ENCODE measurements at places on chromosomes 3 and 15.
A peak's percentile ranks its signal among the peaks of the same experiment; 100 is the strongest.

DNA sequence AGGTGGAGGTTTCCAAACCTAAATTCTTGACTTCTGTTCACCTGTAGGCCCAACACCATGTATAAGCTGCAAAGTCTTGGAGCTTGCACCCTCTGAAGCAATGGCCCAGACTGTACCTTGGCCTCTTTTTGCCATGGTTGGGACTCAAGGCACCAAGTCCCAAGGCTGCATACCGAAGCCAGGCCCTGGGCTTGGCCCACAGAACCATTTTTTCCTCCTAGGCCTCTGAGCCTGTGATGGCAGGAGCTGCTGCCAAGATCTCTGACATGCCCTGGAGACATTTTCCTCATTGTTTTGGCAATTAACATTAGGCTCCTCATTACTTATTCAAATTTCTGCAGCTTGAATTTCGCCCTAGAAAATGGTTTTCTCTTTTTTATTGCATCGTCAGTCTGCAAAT is 297.9 kb downstream of the OXSM start:
- no peak for DNase-seq

- DNase-seq = peak; percentile 51
These were observed 155.7 kb downstream of the LPP start for GRCh38 chr3:188309437-188310269.

- DNase-seq = no peak
These were observed 53.0 kb upstream of the CTDSPL start for GRCh38 chr3:37808656-37809055.

DNA sequence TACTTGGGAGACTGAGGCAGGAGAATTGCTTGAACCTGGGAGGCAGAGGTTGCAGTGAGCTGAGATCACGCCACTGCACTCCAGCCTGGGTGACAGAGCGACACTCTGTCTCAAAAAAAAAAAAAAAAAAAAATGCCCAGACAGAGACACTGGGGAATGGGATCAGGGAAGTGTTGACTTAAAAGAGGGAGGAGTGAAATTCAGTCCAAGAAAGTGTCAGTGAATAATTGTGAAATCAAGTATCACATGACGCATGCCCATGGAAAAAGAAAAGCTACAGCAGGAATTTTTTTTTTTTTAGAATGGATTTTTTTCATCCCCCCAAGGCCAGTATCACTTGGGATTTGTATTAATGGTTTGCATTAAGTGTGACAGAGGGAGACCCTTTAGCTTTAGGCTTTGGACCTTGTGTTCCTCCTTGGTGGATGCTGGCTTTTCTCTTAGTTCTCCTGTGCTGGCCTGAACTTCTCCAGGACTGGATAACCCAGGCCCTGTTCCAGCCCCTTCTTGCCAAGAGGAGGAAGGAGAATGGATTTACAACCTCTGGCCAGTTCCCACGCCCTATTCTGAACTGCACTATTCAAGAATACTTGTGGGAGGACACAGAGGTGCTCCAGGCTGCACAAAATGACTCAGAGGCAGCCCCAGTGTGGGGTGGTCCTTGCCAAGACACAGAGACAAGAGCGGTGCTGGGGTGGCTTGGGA is 36.7 kb upstream of the ZNF774 start:
- DNase-seq = no peak

GRCh38 chr15:54029081-54029480 is 50.8 kb downstream of the UNC13C start:
- no peak for DNase-seq

GRCh38 chr3:8147711-8148110 is 353.9 kb upstream of the LMCD1 start:
- DNase-seq = no peak

DNA sequence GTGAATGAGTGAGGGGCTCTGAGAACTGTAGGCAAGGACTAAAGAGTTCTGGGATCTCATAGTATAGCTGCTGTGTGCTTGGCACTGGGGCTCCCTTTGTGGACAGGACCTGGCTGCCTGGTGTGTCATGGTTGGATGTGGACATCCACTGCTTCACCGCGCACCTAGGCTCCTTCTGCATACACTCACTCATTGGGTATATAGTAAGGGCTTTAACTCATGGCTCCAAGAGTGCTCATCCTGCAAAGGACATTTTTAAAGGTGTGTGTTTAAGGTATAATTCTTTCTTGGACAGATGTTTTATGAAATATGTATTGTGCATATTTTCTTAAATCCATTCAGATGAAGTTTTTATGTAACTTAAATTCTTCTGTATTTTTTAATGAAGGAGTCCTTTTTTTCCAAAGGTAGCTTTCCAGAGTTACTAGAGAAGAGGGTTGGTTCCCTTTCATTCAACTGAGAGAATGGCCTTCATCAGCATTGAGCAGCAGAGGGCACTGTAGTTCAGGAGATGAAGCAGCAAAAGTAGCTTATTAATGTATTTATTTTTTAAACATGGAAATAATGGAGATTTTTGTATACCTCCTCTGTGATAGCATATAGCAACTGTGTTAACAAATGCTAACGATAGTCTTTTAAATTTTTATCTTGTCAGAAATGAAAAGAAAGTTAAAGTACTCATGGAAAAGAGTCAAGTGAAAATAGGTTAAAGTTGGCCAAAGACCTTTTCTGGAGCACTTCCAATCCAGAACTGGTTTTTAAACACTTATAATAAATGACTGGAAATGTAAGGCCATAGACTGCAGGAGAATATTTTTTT is 25.2 kb downstream of the OXNAD1 start:
- DNase-seq = peak; percentile 27

GRCh38 chr3:187327845-187328244 is 36.3 kb upstream of the MASP1 start:
- no peak for DNase-seq

DNA sequence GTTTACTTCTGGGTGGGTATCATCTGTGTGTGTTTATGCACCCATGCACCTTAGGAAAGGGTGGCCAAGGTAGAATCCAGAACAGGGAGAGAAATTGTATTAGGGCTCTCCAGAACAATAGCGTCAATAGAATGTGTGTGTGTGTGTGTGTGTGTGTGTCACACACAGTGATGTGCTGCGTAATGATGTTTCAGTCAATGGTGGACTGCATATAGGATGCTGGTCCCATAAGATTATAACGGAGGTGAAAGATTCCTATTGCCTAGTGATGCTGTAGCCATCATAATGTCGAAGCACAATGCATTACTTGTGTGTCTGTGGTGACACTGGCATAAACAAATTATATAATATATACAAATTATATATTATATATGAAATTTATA is 69.3 kb upstream of the PRR23C start:
- no peak for DNase-seq

GRCh38 chr3:43286841-43287499 is 630 bp downstream of the SNRK start:
- no peak for DNase-seq

- DNase-seq = peak; percentile 25
These were observed 353.5 kb downstream of the MCTP2 start for GRCh38 chr15:94584833-94585244.

GRCh38 chr3:113927556-113927955 is 20.3 kb upstream of the ZDHHC23 start:
- no peak for DNase-seq

DNA sequence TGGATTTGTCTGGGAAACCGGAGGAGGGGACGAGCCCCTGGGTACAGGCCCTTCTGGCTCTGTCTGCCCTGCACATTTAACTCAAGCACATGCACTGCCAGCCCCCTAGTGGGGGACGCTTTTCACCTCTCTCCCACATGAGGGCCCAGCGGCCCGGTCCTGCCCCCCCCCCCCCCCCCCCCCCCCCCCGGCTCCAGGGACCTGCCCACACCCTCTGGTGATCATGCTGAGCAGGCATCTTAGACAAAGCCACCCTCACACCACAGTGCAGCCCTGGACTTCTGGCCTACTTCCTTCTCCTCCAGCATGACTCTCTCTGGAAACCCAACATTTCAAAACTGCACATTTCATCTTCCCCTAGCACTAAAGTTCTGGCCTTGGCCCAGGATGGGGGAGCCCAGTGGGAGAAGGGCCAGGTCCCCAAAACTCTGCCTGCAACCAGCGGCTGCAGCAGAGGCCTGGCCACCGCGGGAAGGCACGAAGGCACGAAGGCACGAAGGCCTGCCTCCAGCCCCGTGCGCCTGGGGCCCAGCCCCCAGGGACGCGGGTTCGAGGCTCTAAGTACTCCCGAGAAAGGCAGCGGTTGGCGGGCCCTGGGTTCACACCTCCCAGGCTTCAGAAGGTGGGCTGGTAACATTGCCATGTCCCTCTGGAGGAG is 14.1 kb downstream of the KLF15 start:
- no peak for DNase-seq

Data from GM20000 (cell line).